ENCODE measurements at places on chromosomes 5 and 9.

- DNase-seq = no peak
Measured at GRCh38 chr9:137194388-137194787, 5.9 kb downstream of the SSNA1 start.

GRCh38 chr5:8919096-8919495 lies 626.8 kb downstream of the SEMA5A start:
- DNase-seq = no peak

GRCh38 chr9:110502842-110503241 lies 76.7 kb downstream of the SVEP1 start:
- DNase-seq = no peak

- DNase-seq = no peak
Measured at GRCh38 chr9:68793605-68794343, 88.7 kb downstream of the PIP5K1B start.

DNA sequence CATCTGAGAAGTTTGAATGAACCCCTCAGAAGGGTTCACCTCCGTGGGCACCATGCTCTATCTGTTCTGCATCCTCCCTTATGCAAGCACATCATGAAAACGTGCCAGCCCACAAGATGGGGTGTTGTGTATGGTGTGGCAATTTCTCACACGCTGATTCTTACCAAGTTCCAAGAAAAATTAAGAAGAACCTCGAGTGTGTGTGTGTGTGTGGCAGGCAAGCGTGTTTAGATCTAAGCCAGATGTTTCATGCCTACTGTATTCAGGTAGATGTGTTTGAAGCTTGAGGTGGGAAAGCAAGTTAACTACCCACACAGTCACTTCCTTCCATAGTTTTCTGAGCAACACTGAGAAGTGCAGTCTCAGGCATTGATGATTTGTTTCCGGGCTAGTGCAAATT lies 77.7 kb upstream of the GNA14 start:
- no peak for DNase-seq

- DNase-seq = no peak
Measured at GRCh38 chr5:136192526-136193321, at the start of gene SMIM32. SMIM32 (minus strand) TSS chr5:136193162; CDS start chr5:136192524, 638 bp downstream.

DNA sequence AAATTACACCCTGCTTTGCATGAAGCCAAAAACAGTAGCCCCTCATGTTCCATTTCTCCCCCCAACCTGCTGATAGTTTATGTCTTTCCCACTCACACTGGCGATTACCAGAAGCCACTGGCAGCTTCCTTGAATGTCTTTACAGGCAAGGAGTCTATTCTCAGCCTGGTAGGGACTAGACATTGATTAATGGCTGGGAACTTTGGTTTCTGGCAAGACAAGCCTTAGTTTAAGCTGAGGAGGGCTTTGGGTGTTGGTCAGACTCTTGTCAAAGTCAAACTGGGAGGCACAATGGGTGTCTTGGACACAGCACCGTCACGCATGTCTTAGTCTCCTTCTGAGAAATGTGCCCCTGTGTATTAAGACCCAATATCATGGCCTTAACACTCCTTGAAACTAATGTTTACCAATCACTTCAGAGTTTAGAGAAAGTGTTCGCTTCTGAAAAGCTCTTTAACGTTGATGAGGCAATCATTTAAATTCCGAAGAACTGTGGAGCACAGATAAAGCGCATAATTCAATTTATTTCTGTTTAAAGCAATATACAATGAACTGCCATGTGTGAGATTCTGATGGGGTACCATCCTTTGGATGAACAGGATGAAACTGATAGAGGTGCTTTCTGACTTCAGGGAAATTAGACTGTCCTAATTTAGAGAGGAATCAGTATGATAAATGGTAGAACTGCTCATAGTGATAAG lies 53.9 kb upstream of the CPEB4 start:
- no peak for DNase-seq

GRCh38 chr9:124001458-124001799 lies 10.1 kb upstream of the LHX2 start:
- DNase-seq = no peak

DNA sequence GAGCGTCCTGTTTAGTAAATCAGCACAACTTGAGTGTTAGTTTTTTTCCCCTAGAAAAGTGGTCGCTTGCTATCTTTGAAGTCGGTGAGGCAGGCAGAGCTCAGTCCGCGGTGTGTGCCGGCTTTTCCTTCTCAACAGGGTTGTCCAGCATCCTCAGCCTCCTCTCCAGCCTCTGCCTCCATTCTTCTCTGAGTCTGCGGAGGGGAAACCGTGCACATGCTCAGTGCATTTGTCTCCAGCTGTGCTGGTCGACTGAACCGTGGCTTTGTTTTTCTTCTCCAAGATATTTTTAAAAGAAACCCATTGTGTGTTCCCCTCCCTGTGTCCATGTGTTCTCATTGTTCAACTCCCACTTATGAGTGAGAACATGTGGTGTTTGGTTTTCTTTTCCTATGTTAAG lies 25.3 kb downstream of the FAM240B start:
- DNase-seq = no peak

- DNase-seq = no peak
Measured at GRCh38 chr9:93345643-93346230, 105.7 kb upstream of the FAM120A start.

- no peak for DNase-seq
Measured at GRCh38 chr5:113091622-113092021, 115.0 kb downstream of the DCP2 start.

GRCh38 chr5:38613992-38614836 lies 57.8 kb upstream of the LIFR start:
- no peak for DNase-seq

DNA sequence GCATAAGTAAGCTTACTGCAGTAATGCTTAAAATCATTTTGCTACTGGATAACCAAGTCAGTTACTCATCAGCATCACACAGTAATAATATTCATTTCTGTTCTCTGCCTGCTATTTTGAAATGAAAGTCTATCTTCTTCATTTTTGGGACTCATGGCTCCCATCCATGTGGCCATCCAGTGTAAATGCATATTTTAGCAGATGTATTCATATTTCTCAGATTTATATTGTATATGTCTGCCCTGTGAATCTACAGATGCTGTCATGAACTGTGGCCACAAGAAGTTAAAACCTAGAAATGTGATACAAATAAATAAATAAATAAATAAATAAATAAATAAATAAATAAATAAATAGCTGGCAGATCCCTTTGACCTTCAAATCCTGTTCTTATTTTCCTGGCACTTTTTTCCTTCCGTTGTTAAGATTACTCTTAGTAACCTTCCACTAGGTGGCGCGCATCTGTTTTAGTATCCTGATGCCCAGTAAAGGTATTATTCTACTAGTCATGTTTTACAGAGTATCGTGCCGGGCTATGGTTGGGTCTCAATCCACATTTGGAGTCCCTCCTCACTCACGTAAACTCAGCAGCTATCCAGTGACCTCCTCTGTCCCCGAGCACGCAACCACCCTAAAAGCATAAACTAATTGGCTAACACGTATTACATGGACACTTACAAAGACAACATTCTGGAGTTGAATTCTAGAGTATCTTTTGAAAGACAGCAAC lies 79.2 kb upstream of the IL7R start:
- DNase-seq = peak; percentile 79

DNA sequence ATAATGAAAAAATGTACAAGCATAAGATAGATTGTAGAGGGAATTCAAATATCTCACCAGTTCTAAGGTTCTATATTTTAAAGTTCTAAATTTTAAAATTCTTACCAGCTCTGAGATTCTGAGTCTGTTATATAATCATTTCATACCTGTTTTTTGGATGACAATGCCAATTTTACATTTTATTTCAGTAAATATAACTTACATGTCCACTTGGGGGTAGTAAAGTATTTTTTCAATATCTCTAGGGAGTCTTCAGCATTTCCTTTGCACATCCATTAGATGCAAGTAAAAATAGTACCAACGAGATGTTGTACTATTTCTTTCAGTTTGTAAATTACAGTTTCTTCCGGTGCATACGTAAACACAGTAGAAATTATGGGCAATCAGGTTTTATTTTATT lies 25.7 kb downstream of the NMUR2 start:
- DNase-seq = no peak

- no peak for DNase-seq
Measured at GRCh38 chr5:73299665-73300336, 126.8 kb downstream of the TMEM174 start.

DNA sequence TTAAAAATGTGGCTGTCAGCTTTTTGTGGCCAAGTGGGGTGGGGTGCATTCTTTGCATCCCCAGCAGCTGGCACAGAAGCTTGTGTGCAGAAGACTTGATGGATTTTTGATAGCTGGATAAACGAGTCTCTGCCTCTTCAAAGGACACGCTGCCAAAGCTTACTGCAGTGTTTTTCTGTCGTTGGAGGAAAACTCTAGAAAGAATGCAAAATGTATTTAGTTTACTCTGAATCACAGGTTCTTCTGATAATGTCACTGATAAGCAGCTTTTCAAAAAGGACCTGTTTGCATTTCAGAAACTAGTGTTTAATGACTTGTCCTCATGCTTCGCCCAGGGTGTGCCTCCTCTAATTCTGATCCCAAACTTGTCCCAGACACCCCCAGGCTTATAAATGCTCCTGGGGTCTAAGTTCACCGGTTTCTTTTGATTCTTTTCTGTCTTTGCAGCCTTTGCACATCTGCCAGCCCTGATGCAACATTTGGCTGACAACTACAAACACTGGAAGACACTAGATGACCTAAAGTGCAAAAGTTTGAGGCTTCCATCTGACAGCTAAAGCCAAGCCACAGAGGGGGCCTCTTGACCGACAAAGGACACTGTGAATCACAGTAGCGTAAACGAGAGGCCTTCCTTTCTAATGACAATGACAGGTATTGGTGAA lies 66.0 kb downstream of the WDR41 start:
- DNase-seq = no peak

- no peak for DNase-seq
Measured at GRCh38 chr9:136609160-136609475, 53.6 kb upstream of the EGFL7 start.

DNA sequence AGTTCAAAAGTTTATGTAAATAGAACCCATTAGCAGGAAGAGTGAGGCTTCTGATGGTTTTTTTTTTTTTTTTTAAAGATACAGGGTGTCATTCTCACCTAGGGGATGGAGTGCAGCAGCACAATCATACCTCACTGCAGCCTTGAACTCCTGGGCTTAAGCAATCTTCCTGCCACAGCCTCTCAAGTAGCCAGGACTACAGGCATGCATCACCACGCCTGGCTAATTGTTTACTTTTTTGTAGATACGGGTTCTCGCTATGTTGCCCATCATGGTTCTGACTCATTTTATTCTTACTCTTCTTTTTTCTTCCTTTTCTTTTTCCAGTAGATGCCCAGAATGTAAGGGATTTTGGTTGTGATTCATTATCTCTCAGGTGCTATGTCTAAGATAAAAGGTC lies 201.1 kb downstream of the NNT start:
- no peak for DNase-seq

GRCh38 chr9:133995012-133995896 lies 3.1 kb upstream of the VAV2 start:
- DNase-seq = no peak

- DNase-seq = no peak
Measured at GRCh38 chr9:19009391-19009965, 23.5 kb downstream of the SAXO1 start.

- DNase-seq = no peak
Measured at GRCh38 chr9:88310310-88310980, 77.8 kb upstream of the SPIN1 start.

- DNase-seq = no peak
Measured at GRCh38 chr5:32110111-32110696, 63.9 kb downstream of the GOLPH3 start.

GRCh38 chr9:33106827-33107621 lies 30.6 kb upstream of the SMU1 start:
- DNase-seq = no peak

DNA sequence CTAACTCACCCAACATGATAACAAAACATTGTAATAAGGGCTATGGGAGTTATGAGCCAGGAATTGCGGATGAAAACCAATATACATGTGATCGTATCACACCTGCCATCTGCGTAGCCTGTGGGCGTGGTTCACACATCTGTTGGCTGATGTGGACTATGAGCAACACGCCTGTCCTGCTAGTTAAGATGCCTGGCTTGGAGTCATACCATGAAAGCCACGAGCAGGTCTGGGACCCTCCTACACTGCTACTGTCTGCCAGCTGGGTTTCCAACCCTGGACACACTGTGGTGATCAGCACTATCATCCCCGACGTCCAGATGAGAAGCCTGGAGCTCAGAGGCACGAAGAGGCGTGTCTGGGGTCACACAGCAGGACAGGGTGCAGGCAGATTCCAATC lies 40.2 kb downstream of the STK10 start:
- no peak for DNase-seq

DNA sequence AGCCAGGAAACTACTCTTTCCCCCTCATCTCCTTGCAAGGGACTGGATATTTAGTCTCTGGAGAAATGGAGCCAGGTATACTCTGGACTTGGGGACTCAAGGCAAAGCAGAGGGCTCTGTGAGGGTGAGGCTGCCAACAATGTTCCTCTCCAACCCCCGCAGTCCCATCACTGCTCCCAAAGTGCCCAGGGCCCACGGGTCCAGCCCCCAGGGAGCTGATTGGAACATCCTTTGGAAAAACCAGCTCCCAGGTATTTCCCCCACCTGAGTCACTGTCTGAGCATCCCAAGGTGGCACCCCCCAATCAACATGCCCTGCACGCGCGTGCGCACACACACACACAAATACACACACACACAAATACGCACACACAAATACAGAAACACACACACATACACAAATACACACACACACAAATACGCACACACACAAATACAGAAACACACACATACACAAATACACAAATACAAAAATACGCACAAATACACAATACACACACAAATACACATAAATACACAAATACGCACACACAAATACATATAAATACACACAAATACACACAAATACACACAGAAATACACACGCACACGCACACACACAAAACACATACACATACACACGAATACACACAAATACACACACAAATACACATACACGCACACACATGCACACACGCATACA lies 137.4 kb downstream of the DAB2IP start:
- no peak for DNase-seq

DNA sequence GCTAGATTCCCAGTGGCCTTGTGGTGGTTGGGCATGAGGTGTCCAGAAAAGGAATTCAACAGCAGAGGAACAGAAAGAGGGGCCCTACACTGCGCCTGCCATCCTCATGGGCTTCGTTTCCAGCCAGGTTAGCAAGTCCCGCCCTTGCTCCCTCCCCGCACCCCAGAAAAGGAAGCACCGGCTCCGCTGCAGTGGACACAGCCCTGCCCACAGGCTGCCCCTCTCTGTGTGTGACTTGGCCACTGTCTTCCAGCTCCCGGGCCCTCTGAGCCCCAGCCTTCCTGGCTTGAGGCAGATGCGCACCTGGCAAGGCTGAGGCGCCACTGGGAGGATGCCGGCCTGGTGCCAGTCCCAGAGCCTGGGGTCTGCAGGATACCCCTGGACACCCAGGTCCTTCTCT lies 305.0 kb upstream of the IRX4 start:
- no peak for DNase-seq

- DNase-seq = no peak
Measured at GRCh38 chr9:5646116-5646515, 17.2 kb downstream of the RIC1 start.

GRCh38 chr5:9373571-9373970 lies 172.3 kb downstream of the SEMA5A start:
- no peak for DNase-seq

GRCh38 chr5:102975045-102975444 lies 144.9 kb downstream of the GIN1 start:
- DNase-seq = no peak

GRCh38 chr5:35804201-35804653 lies 52.5 kb upstream of the IL7R start:
- DNase-seq = no peak

All from CD4-positive, alpha-beta T cell treated with Interleukin-6 at 100 ng/mL for 8 hours (primary cell).